ENCODE measurements at places on chromosomes 6 and 20.
A peak's percentile ranks its signal among the peaks of the same experiment; 100 is the strongest.

- no peak for DNase-seq
Observed at GRCh38 chr6:5278565-5279120, 17.3 kb downstream of the FARS2 start.

DNA sequence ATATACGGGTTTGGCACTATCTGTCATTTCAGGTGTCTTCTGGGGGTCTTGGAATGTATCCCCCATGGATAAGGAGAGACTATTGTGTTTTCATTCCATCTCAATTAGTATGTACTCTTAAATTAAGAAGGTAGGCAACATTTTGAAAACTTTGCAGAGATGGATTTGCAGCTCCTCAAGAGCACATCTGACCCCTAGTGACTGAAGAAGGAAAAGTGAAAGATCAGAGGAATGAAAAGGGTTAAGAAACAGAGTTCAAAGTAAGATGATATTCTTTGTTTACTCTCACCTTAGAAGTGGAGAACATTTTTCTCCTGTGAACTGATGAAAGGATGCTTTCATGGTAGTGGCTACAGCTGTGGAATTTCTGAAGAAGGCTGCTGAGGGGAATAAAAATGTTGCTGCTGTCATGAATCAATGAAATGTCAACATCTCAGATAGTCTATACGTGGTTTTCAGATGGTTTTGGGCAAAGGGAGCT lies 41.5 kb downstream of the SH3BGRL2 start:
- DNase-seq = no peak

DNA sequence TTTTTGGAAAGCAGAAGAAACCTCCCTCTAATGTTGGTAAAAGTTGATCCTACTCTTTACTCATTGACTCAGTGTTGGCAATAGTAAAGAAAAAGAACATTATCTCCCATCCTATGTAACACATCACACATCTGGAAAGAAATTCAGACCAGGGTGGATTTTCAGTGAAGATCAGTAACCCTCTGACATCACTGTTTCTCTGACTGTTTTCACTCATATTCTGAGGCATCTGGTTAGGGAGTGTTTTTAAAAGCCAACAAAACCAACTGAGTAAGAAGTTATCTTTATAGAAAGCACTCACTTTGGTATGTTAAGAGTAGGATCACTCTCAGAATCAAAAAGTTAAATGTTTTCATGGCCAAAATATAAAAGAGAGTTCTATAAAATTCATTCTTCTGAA lies 143.6 kb downstream of the DST start:
- no peak for DNase-seq

DNA sequence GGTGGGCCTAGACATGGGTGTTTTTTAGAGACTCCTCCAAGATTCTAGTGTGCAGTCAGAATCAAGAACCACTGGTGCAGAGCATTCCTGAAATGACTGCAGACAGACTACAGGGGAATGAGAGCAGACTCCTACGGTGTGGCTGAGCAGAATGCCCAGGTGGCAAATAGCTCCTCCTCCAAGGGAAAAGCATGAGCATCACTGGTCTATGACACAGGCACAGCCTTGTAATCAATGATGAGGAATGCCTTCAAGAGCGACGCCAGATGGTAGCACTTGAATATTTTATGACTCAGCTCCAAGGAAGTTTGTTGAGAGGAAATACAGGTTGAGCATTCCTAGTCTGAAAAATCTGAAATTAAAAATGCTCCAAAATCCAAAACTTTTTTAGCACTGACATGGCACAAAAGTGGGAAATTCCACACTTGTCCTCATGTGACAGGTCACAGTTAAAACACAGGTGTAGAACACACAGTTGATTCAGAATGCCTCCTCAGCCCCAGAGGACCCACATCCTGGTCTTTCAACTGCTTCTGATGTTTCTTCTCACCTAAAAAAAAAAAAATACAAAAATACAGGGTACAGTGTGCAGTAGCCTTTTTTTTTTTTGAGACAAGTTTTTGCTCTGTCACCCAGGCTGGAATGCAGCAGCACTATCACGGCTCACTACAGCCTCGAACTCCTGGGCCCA lies 10.6 kb upstream of the FAM8A1 start:
- no peak for DNase-seq

DNA sequence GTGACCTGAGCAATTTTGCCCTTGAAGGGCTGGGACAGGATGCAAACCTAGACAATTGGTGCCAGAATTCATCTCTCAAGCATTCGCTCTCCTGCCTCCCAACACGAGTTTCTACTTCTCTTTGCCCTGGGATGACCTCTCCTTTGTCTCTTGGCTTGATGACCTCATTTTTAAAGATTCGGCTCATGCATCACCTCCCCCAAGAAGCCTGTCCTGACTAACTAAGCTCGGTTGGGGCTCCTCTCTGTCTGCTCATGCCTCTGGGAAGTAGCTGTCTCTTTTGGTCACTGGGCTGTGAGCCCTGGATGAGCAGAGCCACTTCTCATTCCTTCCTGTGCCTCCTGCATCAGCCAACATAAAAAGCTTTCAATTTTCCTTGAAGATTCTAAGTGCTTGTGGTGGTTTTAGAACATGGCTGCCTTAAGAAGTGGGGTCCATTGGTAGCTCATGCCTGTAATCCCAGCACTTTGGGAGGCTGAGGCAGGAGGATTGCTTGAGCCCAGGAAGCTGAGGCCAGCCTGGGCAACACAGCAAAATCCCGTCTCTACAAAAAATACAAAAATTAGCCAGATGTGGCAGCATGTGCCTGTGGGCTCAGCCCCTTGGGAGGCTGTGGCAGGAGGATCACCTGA lies 11.1 kb upstream of the TCF15 start:
- no peak for DNase-seq

- no peak for DNase-seq
Observed at GRCh38 chr20:59405226-59406200, 105.1 kb downstream of the EDN3 start.

DNA sequence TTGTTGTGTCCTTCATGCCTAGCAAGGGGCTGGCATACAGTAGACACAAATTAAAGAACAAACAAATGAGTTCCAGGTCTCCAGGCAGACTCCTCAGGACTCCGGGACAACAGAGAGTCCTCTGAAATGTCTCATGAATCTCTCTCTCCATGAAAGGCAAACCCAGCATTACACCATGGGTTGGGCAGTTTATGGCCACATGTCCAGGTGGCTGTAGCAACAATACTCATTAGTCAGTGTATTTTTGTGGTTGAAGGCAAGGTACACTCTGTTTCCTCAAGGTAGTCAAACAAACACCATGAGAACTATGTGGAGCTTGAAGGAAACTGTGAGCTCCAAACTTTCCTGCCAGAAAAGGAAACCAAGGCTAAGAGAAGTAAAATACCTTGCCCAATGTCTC lies 62.2 kb downstream of the KCNB1 start:
- DNase-seq = no peak

DNA sequence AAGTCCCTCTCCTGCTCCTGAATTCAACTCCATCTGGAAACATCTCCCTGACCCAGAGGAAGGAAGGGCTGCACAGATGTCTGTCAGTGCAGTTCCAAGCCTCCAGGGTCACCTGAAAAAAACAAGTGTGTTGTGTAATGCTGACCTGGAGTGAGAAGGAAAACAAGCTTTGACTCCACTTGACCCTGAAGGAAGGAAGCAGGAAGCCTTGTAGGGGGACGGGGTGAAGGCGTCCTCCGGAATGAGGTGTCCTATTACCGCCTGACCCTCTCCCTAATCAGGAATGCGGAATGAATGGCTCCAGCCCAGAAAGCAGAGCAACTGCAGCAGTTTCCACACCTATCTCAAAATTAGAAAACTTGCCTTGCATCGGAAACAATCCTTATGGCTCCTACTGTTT lies 13.9 kb upstream of the ADGRF5 start:
- DNase-seq = no peak

GRCh38 chr6:142378138-142378875 lies 76.5 kb downstream of the ADGRG6 start:
- peak; percentile 48 for DNase-seq

DNA sequence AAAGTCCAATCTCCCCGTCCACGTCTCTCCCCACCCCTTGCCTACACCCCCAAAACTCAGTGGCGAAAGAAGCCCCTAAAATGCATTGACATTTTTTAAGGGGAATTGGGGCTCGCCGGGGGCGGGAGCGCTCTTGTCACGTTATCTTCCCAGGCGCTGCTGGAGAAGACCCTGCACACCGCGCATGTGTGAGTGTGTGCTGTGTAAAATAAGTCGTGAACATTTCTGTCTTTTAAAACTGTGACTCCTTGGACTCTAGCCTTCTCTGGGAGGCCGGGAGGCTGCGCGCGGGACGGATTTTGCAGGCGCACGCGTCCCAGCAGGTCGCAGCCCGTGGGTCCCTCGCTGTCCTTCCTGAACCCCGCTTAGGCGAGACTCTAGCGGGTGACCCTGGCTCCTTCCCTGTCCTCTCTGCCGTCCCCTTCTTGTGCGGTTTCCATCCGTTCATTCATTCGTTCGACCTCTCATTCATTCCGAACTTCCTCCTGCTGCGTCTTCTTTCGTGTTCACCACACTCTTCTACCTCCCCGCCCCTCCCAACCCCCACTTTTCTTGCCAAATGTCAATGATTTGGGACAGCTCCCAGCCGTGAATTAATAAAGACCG lies 2.2 kb downstream of the NRN1 start:
- DNase-seq = no peak

DNA sequence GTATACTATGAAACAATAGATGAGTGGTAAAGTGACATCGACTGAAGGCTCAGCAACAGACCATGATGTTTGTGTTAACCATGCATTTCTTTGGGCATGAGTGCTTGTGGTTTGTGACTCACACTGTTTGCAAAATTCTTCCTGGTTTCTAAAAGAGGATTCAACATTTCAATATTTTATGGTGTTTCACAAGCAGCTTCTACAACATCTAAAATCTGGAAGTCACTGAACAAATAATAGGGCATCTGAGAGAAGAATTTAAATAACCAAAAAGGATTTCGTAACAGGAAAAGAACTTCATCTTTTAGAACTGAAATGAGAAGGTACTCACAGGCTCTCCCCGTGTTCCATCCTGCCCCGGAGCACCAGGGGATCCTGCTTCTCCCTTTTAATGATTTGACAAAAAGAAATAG lies 146.2 kb downstream of the COL21A1 start:
- peak; percentile 100 for DNase-seq

DNA sequence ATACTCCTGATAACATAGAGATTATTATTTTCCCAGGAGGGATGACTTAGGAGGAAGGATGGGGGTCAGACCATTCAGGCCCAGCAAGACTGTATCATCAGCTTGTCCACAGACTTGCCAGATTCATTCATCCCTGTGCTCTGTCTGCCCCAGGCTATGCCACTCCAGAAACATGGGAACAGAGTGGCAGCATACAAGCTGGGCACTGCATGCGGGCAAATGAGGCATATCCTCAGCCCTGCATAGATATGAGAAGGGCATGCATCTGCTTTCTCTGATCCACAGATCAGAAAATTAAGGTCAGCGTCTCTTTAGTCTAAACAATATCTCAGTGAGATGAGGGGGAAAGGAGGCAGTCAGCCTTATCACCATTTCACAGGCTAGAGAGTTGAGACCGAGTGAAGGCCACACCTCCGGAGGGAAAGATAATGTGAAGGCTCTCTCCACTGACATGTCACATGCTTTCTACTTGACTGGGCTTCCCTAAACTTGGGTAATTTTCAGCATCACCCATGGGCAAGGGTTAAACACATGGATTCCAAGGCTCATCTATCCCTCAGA lies 140.5 kb downstream of the TFAP2B start:
- DNase-seq = no peak

DNA sequence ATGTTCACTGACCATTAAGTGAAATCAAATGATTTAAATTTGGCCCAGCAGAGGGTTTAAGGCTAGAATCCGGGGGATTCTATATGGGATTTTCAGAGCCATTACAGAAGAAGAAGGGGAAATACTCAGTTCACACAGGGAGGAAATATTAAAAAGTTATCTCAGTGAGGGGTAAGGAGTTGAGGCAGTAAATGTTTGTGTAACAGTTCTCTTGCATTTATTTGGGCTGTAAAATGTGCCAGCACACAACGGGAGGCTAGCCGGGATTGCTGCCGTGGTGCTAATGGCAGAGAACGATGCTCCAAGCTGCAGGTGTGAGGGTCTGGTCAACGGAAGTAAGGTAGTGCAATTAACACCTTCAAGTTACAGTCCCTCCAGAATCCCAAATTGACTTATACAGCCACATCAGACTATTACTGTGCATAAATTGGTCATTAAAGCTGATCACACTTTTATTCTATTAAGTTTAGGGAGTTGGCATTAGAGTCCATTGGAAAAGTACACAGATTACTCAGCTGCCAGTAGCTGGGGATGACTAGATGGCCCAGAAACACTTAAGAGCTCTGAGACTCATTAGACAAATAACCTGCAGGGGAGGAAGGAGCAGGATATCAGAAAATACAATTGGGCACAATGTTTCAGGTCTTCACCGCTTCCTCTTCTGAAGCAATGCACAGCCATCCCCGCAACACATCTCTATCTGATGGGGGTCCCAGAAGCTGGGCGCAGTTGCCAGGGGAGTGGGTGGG lies 31.3 kb downstream of the PPP1R3G start:
- DNase-seq = no peak

DNA sequence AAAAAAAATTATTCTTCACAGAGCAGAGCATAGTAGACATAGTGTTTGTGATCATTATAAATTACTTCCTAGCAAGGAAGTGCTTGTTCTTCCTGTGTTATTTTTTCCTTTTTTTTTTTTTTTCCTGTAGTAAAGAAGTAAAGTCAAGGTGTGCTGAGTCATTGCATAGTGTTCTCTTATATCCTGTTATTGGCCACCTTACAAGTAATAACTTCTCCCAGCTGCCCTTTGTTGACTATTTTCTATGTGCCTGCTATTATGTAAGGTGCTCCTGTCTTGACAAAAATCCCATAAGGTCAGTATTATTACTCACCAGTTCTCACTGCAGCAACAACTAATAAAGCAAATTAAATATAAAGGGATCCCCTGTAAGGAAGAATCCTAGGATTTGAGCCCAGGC lies 195.3 kb downstream of the GJA1 start:
- no peak for DNase-seq

DNA sequence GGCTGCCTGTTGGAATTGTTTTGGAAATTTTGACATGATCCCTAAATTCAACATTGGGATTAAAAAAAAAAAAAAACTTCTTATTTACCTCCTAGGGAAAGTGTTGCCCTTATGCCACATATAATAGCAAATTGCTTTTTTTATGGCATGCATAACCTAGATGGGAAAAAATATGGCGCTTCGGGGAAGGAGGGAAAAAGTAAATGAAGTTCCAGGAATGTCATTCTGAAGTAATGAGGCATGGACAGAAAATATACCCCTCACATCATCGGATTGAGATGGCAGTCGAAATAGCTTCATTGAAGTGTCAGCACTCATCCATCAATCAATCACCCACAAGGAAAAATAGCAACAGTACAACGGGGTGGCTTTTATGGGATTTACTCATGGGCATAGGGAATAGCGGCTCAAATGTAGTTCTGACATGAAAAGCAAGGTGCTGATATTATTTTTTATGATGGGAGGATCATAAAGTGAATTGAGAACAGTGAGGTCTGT lies 104.8 kb downstream of the ZNF217 start:
- DNase-seq = no peak

GRCh38 chr6:146347690-146348089 lies 195.9 kb upstream of the RAB32 start:
- no peak for DNase-seq

DNA sequence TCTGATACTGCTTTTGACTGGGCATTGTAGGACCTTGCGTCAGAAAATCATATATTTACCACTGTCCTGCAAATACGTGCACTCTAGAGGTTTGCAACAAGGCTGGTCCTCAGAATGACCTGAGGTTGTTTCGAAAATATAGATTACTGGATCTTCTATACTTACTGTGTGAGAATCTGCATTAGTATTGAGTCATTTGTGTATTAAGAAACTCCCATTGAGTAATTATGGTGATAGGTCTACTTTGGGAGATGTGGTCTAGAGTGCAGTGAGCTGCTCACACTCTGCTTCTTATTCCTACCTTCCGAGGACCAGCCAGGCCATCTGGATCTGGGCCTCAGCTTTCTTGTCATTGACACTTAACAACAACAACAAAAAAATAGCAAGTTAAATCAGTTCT lies 9.6 kb downstream of the KLHL32 start:
- no peak for DNase-seq

Measured in AML-193 (cell line).